ENCODE measurements at places on chromosomes 12 and 14. TPM values are rescaled to one million over a fixed set of nuclear protein-coding genes. Genes with fewer than 3 reads are reported as not detected.

RPL10L gene
- not detected for total RNA-seq

ACOT6 gene
- total RNA-seq = not detected

- peak; percentile 13 for DNase-seq
Observed at GRCh38 chr12:124392271-124392666, 97.4 kb downstream of the RFLNA start.

DNA sequence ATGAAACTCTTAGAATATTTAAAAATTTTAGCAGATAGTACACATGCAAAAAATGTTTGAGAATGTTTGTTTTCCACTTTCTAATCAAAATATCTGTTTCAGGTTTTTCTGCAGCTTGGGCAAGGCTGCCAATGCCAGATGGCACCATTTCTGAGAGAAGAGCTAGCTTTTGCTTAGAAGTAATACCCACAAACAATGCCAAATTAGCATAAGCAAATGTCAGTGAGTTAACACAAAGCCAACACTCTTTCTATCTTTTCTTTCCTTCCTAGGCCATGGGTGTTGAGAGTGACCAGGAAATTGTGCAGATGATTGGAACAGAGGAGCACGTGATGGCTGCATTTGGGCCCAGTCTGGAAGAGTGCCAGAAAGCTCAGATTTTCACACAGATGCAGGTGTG lies 35.2 kb downstream of the POLR3B start:
- DNase-seq = no peak

All from endothelial cell of umbilical vein (primary cell).